ENCODE measurements at places on chromosomes 2 and 18.
A peak's percentile ranks its signal among the peaks of the same experiment; 100 is the strongest.

DNA sequence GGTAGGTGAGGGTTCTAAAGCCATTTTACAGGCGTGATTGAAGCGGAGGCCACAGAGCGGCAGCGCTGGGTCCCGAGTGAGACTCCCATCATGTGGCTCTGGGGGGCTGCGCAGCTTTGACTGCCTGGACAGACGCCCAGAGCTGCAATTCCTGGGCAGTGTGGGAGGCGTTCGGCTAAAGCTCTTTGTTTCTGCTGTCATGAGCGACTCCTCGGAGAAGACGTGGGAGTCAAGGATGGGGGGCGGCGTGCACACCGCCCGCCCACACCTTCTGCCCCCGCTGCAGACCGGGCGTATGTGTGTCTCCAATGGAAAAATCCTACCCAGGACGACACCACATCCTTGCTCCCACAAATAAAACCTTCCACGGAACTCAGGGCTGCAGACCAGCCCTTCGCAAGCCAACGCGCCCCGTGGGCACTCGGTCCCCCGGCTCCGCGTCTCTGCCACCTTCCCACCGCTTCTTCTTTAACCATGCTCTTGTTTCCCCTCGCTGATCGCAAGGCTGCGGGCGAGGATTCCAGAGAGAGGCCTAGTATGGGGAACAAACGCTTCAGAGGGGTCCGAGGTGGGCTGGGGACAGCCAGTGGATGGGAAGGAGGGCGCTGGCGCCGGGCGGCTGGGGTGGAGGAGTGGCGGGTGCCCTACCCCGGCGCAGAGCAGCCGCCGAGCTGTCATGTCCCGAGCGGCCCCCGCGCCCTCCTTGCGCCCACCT lies 680 bp upstream of the LBH start:
- DNase-seq, result no peak

DNA sequence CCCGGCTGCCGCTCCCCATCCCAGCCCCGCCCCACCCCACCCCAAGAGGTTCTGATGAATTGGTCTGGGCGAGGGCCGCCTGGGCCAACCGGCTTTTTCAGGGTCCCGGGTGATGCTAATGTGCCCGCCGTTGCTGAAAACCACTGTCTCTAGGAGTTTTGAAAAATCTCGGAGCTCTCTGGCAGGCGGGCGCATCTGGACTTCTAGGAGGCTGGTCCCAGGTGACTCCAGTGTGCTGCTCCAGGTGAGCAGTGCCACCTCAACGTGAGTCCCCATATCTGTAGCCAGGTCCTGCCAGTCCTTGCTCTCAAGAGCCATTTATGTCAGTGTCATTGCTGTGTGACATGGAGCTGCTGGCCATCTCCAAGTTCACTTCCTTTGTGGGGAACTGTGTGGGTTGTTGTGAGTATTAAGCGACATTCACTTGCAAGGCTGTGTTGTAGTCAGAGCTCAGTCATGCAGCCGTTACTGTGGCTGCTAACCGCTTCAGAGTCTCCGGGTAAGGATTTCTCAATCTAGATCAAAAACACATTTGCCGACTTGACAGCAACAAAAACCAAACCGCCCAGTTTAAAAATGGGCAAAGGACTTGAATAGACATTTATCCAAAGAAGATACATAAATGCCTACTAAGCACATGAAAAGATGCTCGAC lies at the start of gene RFX8:
Gene RFX8 (minus strand): TSS at position 382 of the 654 bp plus-strand sequence. CDS start 8,264 bp downstream, outside the sequence.
- DNase-seq, result peak; percentile 85

- DNase-seq, result no peak
These were observed 112.3 kb downstream of the GALNT1 start for GRCh38 chr18:35693829-35694228.

GRCh38 chr2:112519506-112519905 lies 22.8 kb upstream of the POLR1B start:
- DNase-seq, result no peak

DNA sequence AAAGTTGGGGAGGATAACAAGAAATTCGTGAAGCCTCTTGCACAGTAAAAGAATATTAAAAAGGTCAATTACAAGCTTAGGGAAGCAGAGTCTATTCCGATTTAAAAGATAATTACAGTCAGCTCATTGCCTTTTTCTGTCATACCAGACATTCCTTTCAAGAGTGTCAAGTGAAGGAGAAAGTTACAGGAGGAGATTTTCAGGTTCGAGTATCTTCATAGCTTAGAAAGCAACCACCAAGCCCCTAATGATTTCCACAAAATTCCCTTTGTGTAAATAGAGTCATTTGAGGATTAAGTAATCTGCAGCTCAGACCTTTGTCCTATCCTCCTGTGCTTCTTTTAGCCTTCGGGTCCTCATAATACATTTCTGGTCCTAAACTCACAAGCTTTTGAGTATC lies 414.9 kb downstream of the CDH2 start:
- no peak for DNase-seq

DNA sequence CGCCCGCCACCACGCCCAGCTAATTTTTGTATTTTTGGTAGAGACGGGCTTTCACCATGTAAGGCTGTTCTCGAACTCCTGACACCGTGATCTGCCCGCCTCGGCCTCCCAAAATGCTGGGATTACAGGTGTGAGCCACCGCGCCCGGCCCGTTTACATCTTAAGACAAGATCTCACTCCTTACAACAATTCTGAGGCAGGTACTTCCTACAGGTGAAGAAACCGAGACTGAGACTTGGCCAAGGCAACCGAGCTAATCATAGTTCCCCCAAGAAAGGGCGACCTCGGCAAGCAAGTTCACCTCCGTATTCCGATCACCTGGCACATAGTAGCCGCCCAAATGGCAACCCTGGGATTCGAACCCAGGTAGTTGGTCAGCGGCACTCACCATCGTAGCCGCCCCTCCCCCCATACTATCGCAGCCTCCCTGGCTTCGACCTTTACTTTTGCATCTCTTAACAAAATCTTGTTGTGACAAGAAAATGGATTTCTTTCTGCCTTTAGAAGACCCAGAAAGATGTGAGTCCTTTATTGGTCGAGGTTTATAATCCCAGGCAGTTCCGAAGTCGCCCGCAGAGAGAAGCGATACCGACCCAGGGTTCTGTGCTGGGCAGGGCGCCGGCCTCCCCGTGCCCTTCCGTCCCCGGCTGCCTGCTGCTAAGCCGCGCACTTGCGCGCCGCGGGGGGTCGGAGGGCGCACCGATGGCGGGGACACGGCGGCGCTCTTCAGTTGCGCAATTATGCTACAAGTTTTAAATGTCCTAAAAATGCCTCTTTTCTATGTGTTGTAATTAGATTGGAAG lies 1.1 kb upstream of the FZD5 start:
- no peak for DNase-seq

DNA sequence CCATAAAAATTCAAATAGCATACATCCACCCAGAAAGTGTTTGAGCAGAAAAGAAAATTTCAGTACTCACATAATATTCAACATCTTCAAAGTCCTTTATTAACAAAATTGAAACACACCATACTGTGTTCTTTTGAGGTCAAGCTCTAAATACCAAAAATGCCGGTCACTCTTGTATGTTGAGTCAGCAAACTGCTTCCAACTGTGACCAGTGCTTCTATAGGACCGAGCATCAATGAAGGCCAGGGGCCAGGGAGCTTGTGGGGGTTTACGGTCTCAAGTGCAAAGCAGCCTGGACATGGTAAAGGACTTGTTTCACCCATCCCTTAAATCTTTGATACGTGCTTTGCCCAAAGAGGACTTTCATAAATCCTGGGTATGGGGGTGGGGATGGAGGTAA lies 112.7 kb upstream of the REV1 start:
- DNase-seq, result no peak

DNA sequence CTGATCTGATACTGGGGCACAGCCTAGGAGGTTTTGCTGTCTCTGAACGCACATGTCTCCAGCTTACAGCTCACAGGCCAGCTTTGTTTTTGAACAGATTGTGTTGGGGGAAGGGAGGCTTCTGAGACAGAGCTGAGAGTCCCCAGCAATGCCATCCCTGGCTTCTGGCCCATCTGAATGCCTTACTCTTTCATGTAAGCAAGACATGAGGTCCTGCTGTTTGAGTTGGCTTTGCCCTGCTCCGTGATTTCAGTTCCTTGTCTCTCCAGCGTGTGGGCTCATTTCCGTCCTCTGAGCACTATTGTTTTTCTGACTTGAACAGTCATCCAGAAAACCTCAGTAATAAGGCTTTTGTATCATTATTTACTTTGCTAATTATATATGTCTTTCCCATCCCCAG lies 194.9 kb upstream of the TNP1 start:
- DNase-seq, result no peak

- DNase-seq, result no peak
These were observed 768 bp downstream of the DSC1 start for GRCh38 chr18:31161757-31162418.

DNA sequence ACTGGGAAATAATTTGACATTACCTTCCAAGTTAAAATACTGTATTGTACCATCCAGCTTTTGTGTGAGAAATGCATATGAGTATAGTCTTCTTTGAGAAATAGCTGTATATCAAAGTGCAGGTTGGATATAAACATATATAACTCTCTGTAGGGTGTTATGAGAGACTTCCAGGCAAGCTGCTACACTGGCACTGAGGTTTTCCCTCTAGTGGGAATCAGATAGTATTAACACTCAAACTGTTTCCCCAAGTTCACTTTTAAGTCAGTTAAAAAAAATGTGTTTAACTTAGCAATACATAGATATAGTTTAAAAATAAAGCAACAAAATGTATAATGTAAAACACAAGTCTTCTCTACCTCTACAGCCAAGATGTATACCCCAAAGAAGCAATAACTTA lies 368.4 kb upstream of the SLC8A1 start:
- DNase-seq, result no peak

DNA sequence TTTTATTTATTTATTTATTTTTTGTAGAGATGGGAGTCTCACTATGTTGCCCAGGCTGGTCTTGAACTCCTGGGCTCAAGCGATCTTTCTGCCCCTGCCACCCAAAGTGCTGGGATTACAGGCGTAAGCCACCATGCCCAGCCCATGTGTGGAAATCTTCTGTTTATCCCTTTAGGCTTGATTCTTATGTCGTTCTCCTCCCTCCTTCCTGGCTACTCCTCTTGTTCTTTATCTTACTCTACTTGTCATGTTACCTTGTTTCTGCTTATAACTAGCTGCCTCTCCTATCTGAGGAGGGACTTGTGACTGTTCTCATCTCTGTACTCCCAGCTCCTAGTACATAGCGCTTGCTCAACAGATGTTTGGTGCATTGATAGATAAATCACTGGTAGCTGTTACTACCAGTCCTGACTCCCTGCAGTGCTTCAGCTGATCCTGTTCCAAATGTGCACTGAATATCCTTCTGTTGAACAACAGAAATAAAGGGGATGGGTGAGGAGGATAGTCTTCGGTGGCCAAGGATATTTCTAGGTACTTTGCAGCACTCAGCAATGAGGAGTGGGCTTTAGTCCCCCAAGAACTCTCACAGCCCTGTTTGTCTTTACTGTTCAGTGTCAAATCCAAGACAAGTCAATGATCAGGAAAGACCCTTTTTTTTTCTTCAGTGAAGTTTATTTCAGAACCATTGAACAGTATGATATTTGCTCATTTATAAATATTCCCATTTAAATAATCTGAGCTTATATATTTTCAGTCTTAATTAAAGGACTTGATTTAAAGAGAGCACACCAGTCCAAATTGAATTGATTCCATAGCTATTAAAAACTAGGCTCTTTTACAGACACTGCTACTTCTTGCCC lies 7.2 kb downstream of the IL1B start:
- no peak for DNase-seq

GRCh38 chr2:161766334-161766733 lies 142.1 kb downstream of the SLC4A10 start:
- DNase-seq, result no peak

DNA sequence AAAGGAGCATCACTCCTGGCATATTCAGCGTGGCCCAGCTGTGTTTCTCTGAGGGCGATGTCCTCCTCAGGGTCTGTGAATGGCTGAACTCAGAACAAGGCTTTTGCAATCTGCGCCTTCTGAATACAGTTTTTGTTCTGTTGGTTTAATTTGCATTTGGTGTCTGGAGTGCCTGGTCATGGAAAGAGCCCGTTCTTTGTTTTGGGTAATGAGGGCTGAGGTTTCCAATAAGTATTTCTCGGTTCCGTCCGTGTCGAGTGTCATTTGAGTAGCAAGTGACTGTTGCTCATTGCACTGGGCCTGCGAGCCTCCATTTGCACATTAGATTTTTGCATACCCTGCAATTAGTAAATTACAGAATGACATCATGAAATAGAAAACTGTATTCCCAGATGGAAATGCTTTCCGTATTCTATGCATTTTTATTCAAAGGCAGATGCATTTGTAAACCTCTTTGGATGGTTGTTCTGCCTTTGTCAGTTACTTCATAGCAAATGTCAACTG lies 57.3 kb downstream of the NEDD4L start:
- DNase-seq, result no peak

DNA sequence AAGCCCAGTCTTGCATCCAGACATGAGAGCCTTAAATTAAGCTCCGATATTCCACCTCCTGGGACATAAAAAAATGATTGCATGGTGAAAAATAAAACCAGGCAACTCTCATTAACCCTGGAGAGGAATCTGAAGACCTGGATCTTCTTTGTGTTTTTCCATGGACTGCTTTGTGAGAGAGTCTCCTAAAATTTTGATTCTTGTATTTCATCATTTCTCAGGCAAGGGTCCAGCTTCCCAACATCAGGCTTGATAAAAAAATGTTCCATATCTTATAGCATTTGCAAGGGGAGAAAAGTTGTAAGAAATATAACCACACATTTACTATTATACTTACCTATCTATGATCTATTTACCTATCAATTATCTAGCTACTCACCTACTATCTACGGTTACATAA lies 327.5 kb upstream of the SPHKAP start:
- DNase-seq, result no peak

GRCh38 chr18:79921984-79922965 lies 29.2 kb downstream of the SLC66A2 start:
- DNase-seq, result no peak

DNA sequence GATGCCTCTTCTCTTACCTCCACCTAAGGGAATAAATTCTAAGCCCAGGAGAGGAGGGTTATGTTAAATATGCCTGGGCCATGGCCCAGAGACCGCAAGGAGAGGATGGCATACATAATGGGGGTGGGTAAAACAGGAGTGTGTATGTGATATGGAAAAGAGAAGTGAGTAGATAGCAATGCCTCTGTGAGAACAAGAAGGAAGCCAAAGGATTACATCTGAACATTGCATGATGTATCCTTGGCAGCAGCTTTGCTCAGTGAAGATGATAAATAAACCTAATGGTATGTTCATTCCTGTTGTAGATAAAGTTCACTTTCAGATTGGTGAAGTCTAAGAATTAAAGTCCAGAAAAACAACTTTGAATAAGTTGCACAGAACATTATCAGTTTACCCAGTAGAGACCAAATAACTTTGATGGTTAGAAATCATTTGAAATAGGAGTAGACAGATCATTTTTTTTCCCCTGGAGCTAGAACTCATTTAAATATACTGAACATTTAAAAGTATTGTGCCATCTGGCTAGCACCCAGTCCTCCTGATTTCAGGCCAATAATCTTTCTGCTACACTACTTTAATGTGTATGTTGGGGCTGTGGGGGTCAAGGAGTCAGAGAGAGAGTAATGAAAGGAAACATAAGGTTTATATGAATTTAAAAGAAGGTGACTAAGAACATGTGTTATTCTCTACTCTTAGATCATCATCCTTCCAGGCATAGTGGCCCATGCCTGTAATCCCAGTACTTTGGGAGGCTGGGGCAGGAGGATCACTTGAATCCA lies 231.7 kb downstream of the PARD3B start:
- no peak for DNase-seq

All from GM04503 (cell line).